PC-9 (cell line): ENCODE measurements at places on chromosomes 4 and X. TPM values are rescaled to one million over a fixed set of nuclear protein-coding genes. Genes with fewer than 3 reads are reported as not detected.

Gene SLC7A11
- total RNA-seq: 110 and 187 TPM in 2 replicates

Gene ZNF711
- not detected in 2 replicates for total RNA-seq

Gene CCNB3
- 0.15 and 0.24 TPM in 2 replicates for total RNA-seq

DNA sequence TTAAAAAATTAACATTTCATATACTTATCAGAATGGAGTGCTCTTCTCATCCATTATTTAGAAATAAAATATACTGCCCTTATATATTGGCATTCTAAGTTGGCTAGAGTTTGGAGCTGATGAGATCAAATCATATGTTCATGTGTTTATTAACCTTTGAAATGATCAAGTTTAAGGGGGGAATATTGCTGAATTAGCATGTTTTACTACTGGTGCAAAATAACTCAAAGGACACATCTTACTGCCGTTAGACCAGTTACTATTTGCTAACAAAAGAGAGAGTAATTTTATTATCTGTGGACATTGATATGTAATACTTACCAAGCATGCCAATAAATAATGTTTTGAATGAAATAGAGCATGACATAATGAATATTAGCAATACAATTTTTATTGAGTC is 901.0 kb downstream of the CCSER1 start:
- no peak for DNase-seq

DNA sequence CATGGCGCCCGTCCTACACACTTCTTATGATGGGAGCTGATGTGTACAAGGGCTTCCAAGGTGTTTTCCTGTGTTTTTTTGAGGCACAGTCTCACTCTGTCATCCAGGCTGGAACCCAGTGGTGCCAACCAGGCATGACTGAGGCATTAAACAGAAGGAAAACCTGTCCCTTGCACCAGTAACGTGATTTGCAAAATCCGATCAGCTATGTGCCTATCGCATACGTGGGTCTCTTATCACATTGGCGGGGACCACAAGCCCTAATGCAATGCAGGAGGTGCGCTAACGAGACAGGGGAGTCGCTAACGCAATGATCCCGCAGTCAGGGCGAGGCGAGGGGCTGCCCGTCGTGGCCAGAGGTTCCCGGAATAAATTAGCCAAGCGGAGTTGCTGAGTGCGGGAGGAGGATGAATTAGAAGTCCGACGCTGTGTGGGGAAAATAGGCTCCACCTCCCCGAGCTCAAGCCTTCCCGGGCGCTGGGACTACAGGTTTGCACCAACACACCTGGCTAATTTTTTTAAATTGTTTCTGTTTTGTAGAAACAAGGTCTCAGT is 162.7 kb downstream of the SHOX start:
- DNase-seq: no peak

GRCh38 chr4:99879458-99879857 is 14.8 kb downstream of the LAMTOR3 start:
- no peak for DNase-seq

DNA sequence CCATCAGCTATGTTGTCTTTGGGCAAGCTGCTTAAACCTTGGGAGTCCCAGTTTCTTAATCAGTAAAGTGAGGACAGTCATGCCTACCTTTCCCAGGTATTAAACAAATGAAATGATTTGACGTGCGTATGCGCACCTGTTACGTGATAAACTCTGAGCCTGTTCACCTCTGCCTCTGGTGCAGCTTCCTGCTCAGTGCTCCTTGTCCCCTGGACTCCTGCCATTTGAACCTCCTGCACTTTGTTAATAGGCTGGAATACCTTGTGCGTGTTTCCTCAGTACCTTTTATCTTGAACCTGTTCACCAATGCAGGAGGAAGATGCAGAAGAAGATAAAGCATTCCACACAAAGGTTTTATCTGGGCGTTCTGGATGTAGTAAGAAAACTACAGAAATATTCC is 211.9 kb downstream of the CEP135 start:
- DNase-seq: no peak

- DNase-seq: no peak
These were observed 7.8 kb downstream of the YTHDC1 start for GRCh38 chr4:68342134-68342533.
